ENCODE measurements at places on chromosomes 5 and 9.

DNA sequence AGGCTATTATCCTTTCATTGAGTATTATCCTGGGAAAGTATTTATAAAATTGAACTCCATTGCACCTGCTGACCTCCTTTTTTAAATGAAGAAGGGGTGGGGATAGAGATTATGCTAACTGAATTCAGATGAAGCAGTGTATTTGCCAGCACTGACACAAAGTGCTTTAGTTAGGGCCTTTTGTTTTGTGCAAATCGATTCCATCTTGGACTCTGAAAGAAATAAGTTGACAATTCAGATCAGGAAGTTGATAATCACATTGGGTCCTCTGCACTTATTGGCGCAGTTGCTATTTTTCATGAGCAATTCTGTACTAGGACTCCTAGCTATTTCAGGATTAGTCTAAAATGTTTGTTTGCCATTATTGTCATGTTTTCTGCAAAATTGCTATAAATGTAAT lies 101.6 kb upstream of the FSD1L start:
- DNase-seq, result no peak

DNA sequence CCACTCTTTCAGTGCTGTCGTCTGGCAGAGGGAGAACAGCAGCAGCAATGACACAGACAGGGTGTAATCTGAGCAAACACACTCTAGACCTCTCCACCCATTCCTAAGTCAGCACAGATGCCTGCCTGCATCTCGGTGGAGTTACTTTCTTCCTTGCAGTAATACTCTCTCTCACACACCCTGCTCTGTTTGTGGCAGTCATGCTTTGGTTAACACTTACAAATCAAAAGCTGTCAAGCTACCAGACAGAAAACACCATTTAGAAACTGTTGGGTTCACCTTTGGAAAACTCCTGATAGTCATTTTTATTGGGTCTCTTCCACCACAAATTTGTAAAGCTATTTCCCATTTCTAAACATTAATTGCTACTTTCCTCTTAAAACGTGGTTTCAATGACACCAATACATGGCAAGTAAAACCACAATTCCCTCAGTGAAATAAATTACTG lies 27.3 kb downstream of the LHFPL2 start:
- DNase-seq, result no peak

DNA sequence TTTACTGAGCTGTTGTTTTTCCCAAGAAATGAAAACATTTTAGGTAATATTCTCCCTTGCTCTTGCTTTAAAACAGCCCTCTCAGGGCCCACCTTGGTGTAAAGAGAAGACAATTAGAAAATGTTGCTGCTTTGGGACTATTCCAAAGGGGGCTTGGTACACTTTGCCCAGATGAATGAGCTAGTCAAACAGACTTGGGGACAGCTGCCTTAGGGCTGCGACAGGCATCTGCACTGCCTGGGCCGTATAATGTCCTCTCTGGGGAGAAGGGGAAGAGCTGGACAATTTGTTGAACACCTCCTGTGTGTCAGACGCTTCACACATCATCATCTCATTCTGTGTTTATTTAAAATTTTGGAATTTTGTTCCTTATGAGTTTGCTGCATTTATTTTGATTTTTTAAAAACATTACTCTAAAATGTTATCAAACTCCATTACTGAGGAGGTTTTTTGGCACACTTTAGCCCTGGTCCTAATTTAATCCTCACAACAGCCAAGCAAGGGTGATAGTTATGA lies 28.8 kb downstream of the C5orf58 start:
- no peak for DNase-seq

DNA sequence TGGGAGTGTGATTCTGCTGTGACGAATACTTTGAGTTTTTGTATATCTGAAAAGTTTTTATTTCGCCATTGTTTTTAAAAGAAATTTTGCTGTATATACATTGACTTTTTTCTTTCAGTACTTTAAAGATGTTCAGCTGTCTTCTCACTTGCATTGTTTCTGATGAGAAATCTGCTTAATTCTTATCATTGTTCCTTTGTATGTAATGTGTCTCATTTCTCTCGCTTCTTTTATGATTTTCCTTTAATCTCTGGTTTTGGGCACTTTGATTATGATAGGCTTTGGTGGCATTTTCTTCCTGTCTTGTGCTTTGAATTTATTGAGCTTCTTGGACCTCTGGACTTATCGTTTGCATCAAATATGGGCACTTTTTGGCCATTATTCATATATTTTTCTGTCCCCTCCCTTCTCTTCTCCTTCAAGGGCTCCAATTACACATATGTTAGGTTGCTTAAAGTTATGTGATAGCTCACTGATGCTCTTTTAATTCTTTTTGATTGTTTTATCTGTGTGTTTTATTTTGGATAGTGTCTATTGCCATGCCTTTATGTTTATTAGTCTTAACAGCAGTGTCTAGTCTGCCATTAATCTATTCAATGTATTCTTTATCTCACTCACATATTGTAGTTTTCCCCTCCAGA lies 30.6 kb downstream of the STX17 start:
- no peak for DNase-seq

DNA sequence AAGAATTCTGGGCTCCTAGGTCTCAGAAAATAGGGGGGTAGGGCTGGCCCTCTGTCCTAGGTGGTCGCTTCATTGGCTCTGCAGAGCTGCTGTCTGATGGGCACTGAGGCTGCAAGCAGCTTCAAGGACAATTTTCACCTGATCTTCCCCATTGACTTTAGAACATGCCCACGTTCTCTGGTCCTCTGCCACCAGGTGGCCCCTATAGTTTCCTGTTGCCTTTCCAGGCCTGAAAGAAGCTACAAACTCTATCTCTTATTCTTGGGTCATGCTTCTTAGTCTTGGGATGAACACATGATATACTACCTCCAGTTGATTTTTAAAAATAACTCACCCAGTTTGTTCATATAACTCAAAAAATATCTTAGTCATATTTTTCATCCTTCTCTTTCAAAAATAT lies 26.3 kb downstream of the SPZ1 start:
- peak; percentile 59 for DNase-seq

GRCh38 chr5:4246447-4246846 lies 650.8 kb downstream of the IRX1 start:
- no peak for DNase-seq

DNA sequence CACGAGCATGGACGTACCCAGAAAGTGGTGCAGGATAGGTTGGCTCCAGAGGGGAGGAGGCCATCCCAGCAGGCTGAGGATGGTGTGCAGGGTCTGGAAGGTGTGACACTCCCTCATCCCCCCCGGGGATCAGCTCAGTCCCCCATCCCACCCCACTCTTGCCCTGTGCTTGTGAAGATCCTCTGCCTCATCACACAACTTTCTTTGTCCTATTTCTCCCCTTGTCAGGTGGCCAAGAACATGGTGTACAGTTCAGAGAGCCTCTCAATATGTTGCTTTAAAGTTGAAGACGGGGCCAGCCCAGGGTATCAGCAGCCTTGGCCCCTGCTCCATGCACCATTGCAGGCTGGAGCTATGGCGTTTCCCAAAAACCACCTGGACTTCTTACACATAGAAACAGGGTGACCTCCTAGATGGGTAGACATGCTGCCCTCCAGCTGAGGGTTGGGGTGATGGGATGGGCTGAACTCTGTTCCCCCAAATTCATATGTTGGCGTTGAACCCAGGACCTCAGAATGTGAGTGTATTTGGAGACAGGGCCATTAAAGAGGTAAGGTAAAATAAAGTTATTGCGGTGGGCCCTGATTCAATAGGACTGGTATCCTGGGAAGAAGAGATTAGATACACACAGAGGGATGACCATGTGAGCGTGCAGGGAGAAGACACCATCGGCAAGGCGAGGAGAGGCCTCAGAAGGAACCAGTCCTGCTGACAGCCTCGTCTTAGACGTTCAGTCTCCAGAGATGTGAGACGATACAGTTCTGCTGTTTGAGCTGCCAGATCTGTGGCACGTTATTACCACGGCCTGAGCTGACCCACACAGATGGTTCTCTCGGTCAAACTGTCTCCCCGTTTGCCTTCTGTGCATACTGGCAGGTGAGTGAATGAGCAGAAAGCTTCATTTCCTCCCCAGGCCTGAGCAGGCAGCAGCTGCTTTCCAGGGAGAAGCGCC lies 272.5 kb downstream of the GADD45G start:
- DNase-seq, result peak; percentile 84

DNA sequence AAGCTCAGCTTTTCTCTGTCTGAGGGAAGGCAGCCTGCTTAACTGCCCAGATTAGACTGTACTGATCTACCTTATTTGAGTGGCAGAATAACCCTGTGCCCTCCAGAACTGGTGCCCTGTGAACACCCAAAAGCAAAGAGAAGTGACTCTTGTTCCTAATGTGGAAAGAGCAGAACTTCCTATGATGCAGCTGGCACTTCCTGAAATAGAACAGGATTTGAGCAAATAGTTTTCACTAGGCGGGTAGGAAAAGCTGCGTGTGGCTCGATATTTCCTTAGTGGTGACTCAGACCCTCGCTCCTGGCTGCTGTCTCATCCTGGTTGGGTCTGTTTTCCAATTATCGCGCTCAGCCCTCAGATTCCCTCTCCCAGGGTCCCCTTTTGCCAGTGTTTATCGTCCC lies 89.9 kb downstream of the SH3TC2 start:
- DNase-seq, result no peak

DNA sequence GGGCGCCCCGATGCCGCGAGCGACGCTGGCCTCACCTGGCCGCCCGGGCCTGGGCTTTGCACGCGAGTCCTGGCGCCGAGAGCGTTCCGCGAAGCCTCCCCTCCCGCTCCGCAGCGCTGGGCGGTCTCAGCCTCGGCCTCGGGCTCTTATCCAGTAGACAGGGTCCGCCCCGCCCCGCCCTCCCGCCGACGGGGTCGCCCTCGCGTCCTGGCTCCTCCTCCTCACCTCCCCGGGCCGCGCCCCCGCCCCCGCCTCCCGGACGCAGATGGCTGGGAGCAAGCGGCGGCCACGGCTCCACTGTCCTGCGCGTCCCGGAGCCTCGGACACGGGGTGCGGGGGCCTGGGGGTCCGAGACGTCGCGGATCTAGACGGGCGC lies at the start of gene SLC6A3:
Gene SLC6A3, minus strand, starts transcription at position 128 of the 376 bp plus-strand sequence. CDS start 2,243 bp downstream, outside the sequence.
- DNase-seq, result no peak

- DNase-seq, result no peak
These were observed 159.2 kb upstream of the PLPPR1 start for GRCh38 chr9:100869326-100869725.

GRCh38 chr5:169415948-169416347 lies 115.0 kb upstream of the SLIT3 start:
- no peak for DNase-seq

DNA sequence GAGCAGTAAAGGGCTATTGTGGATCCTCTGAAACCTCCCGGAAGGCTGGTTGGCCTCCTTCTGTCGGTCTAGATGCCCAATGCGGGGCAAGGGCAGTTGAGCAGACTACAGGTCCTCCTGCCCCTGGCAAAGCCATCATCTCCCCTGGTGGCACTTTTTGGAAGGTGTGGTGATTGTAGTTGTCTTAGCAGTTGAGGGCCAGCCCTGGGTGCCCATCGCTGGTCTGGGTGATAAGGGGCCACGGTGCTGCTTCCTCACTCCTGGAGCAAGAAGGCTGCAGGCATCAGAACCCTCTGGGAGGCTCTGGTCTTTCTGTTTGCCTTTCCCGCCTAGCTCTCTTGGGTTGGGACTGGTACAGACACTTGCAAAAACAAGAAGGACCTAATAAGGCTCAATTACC lies 63.8 kb downstream of the CYSTM1 start:
- no peak for DNase-seq

DNA sequence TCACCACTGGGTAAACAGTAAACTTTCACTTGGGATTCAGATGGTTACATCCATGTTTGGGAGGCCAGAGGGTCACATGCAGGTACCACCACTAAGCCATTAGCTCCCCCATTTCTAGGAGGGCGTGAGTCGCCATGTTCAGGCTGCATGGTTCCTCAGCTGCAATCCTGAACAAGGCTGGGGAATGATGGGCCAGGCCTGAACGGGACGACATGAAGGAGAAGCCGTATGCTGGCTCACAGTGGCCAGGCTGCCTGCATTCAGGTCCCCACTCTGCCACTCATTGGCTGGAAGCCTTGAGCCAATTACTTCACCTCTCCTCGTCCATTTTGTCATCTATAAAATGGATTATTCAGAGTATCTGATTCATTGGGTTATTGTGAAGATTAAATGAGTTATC lies 9.0 kb upstream of the FBP2 start:
- no peak for DNase-seq

GRCh38 chr5:150078802-150079689 lies 7.3 kb downstream of the CSF1R start:
- DNase-seq, result no peak

- DNase-seq, result no peak
These were observed 26.1 kb upstream of the CTSL start for GRCh38 chr9:87699835-87700234.

- no peak for DNase-seq
These were observed 70.3 kb downstream of the SPTLC1 start for GRCh38 chr9:92044936-92045335.
